ENCODE measurements at places on chromosomes 1 and 21.
A peak's percentile ranks its signal among the peaks of the same experiment; 100 is the strongest.

GRCh38 chr1:47585141-47585902, 147.5 kb downstream of the FOXD2 start:
- no peak for DNase-seq

GRCh38 chr1:72177711-72178110, 104.6 kb downstream of the NEGR1 start:
- DNase-seq, result no peak

- DNase-seq, result no peak
Observed at GRCh38 chr1:173405834-173406233, 71.3 kb upstream of the PRDX6 start.

- no peak for DNase-seq
Observed at GRCh38 chr1:92409946-92410549, 76.7 kb downstream of the GFI1 start.

- DNase-seq, result no peak
Observed at GRCh38 chr1:205228093-205228521, 361 bp downstream of the TMCC2 start.

DNA sequence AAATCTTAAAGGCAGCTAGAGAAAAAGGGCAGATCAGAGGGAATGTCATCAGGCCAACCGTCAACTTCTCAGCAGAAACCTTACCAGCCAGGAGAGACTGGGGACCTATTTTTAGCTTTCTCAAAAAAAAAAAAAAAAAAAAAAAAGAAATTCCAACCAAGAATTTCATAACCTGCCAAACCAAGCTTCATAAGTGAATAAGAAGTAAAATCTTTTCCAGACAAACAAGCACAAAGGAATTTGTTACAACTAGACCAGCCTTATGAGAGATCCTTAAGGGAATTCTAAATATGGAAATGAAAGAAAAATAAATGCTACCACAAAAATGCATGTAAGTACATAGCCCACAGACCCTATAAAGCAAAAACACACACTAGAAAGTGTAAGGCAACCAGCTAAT, 267.7 kb downstream of the AKT3 start:
- DNase-seq, result no peak

DNA sequence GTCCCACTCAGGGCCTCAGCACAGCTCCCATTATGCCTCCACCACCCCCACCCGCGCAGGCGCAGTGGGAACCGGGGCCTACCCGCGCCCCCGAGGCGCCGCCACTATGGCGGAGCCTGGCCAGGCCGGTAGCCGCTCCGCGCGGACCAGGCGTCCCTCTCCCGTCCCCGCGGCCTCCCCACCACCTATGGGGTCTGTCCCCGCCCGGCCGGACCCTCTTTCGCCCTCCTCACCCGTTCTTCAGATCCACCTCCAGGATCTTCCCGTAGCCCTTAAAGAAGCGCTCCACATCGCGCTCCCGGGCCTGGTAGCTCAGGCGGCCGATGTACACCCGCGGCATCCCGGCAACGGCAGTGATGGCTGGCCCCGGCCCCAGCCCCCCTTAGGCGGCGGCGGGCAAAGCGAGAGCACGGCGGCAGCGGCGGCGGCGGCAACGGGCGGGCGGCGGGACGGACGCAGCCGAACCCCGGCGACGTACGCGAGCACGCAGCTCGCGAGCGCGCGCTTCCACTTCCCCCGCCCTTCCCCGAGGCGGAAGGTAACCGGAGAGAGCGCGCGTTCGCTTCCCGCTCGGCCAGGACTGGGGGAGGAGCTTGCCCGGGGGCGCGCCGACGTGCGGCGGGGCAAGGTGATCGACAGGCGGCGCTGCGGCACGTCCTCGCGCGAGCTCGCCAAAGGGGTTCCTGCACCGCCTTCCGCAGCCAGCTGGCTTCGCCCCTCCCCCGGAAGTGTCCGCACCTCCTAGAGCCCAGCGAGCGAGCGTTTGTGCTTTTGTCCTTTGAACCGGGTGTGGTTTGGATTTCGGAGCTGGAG, at the start of gene SRSF4:
TSS of gene SRSF4 (minus strand) at position 488 of the 813 bp plus-strand sequence. CDS start at position 340, 148 bp downstream.
- DNase-seq, result peak; percentile 100

- no peak for DNase-seq
Observed at GRCh38 chr1:43576521-43576920, 45.8 kb downstream of the PTPRF start.

DNA sequence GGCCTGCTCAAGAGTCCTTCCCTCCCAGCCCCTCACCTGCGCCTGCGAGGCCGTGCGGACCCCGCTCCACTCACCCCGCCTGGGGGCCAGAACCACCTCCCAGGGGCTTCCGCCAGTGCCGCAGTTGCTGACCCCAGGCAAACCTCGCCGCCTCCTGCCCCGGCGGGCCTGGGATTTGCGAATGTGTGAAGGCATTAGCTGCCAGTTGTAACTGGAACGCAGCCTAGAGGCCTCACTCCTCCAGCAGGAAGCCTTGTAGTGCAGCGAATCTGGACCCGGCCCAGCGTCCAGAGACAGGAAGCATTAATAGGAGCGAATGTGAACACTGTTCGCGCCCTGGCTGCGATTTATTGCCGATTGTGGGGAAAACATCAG, 140.9 kb upstream of the ARHGEF16 start:
- DNase-seq, result no peak

GRCh38 chr1:15836772-15837669, 10.5 kb upstream of the SPEN start:
- no peak for DNase-seq

- DNase-seq, result no peak
Observed at GRCh38 chr21:46130831-46131587, 24.4 kb downstream of the FTCD start.

GRCh38 chr1:94697839-94698238, 122.3 kb upstream of the SLC44A3 start:
- no peak for DNase-seq

GRCh38 chr1:42317308-42317707, 17.7 kb downstream of the FOXJ3 start:
- DNase-seq, result no peak

GRCh38 chr1:173444757-173445156, 32.4 kb upstream of the PRDX6 start:
- DNase-seq, result no peak

DNA sequence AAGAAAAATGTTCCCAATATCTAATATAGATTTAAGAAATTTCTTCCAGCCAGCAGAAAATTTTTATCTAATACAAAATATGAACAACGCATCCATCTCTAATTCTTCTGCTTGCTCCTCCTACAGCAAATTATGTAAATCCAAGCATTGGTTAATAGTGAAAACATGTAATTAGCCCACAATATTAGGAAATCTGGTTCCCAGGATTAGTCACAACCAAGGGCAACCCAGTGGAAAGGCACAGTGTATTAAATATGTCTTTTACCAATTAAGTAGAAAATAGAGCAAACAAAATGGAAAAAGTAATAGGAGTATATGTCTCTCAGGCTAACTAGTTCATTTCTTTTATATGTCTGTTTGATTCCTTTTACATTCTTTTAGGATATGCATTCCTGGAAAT, 59.4 kb upstream of the IFI44L start:
- no peak for DNase-seq

DNA sequence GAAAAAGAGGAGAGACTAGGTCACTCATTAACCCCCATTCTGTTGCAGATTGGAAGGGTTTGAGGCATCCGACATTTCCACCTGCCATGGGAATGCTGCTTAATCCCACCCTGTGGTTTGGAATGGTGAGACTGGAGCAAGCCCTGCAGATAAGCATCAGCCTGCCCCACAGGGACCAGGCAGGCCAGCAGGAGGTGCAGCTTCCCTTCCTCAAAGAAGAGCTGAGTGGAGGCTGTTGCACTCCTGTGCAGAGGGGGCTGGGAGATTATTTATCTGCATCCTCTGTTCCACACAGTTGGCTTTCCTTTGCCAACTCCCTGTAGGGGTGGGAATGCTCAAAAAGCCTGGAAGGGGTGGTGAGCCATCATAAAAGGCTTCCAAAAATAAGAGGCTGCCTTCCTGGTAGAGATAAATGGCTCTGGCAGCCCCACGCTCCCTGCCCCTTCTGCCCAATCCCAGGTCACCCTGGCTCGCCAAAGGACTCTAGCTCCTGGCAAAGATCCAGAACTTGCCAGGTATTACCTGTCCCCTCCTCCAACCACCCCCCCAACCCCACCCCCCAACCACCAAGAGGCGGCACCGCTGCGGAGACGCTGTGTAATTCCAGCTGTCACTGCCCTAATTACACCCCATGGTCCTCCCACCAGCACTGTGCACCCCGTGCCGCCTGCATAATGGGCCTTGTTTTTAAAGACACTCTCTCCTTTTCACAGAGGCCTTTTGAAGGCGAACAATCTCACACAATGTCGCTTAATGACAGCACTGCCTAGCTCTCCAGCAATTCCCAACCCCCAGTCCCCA, 83.0 kb upstream of the ZC3H12A start:
- peak; percentile 92 for DNase-seq

- DNase-seq, result no peak
Observed at GRCh38 chr21:25465263-25465662, 142.0 kb downstream of the MRPL39 start.

DNA sequence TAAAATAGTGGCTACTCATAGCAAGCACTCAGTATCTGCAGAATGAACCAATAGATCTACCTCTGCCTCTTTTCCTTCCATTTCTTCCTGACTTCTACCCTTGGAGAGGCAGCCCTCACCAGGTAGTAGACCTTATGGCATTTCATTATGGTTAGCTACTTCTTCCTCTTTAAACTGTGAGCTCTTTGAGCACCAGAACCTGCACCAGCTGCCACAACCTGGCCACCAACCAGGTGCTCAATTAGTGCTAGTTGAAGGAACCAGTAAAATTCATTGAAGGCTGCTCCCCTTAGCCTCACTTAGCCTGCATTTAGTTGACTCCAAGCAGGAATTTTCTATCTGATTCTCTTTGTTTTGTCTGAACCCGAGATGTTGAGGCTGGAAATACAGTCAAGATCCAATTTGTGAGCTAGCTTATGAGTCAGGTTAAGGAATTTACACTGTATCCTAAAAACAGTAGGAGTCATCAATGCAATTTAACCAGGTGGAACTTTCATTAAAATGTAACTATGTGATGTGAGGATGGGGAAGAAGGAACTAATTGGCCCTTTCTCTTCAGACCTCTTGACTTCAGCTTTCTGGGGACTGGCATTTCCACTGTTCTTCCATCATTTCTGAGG, 81.5 kb upstream of the UBE2U start:
- DNase-seq, result no peak

GRCh38 chr1:105373681-105374080, 1624.0 kb downstream of the AMY1C start:
- DNase-seq, result no peak

- no peak for DNase-seq
Observed at GRCh38 chr1:224637515-224637914, 21.4 kb downstream of the CNIH3 start.

DNA sequence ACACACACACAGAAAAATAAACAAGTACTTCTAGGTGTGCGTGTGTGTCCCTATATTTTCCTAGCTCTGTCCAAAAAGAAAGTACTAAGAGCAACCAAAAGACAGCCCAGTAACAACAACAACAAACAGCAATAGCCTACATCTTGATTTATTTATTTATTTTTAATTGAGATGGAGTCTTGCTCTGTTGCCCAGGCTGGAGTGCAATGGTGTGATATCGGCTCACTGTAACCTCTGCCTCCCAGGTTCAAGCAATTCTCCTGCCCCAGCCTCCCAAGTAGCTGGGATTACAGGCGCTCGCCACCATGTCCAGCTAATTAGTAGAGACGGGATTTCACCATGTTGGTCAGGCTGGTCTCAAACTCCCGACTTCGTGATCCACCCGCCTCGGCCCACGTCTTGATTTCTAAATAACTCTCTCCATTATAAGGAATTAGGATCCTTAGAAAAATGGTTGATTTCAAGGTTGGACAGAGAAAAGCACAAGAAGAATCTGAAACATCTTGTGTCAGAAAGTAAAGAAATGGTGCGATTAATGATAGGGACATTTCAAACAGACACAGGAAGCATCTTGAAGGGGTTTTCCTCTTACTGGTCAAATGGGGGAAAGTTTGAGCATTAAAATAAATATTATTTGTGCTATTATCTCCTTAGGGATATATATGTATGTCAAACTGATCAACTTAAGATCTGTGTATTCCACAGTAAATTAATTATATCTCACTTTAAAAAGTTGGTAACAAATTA, 59.4 kb downstream of the ARID4B start:
- no peak for DNase-seq

DNA sequence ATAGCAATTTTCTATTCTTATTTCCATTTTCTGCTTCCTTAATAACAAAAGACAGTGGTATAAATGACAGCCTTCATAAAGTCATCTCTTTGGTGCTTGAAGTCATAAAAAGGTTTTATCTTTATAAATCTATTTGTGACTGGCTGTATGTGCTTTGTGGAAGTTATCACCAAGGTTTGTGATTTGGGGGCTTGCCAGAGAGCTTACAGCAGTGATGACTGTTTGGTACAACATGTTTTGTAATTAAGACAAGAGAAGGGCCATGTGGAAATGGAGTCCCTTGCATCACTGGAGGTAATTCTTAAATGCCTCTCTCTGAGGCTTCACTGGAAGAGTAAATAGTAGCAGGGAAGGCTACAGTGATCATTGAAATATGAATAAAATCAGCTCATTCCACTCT, 2.7 kb downstream of the SLC35F3 start:
- DNase-seq, result no peak

DNA sequence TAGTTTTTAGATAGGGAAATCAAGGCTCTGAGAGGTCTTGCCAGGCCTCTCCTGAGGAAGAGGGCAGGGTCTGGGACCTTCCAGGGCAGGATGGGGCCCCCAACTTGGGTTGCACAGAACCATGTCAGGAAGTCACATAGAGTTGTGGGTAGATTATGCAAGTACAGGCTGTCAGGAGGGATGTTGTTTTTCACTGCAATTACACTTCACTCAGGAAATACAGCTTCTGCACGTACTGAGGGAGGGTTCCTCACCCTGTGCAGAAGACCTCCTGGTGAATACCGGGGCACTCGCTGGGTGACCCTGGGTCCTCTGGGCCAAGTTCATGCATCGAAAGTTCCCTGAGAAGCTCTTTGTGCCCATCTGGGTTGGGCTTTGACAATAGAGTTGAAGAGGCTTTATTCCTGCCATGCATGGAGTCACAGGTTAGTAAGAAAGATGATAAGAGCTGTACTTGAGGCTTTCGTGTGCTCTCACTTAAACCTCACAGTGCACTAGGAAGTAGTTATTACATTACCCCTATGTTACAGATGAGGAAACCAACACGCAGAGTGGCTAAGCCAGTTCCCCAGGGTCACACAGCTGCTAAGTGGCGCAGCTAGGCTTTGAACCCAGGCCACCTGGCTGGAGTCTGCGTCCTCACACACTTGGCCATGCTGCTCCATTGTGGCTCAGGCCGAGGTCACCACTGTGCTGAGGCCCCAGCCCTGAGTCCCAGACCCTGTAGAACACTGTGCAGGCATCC, 16.2 kb upstream of the TNFRSF1B start:
- no peak for DNase-seq

- no peak for DNase-seq
Observed at GRCh38 chr1:59879996-59880505, 46.5 kb downstream of the CYP2J2 start.

- DNase-seq, result no peak
Observed at GRCh38 chr1:163703794-163704193, 382.0 kb downstream of the NUF2 start.

GRCh38 chr1:162571696-162572095, 10.2 kb downstream of the UAP1 start:
- DNase-seq, result no peak
